Right forelimb (tissue), 1 donor: ENCODE measurements at places on chromosomes 12 and 14.

DNA sequence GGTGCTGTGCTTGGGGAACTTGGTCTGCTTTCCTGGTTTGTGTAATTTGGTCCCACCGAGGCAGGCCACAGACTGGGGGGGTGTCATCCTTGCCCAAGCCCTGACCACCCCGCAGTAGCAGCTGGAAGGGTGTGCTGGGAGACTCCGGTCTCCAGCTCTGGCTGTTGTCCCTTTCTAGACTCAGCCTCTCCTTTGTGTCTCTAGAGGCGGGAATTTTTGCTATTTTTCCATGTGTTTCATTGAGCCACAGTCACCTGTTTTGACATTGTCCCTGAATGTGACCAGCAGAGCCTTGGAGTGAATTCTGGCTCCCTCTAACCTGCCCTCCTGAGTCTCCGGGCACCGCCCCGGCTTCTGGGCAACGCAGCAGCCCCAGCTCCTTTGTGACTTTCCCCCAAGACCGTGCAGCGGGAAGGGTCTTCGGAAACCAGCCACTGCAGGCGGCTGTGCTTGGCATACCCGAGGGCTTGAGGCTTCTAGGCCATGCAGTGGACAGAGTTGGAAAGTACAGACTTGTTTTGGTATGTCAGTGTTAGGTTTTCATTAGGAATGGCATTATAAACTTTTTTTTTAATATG lies 98.6 kb downstream of the TNFAIP2 start:
- no peak for DNase-seq

DNA sequence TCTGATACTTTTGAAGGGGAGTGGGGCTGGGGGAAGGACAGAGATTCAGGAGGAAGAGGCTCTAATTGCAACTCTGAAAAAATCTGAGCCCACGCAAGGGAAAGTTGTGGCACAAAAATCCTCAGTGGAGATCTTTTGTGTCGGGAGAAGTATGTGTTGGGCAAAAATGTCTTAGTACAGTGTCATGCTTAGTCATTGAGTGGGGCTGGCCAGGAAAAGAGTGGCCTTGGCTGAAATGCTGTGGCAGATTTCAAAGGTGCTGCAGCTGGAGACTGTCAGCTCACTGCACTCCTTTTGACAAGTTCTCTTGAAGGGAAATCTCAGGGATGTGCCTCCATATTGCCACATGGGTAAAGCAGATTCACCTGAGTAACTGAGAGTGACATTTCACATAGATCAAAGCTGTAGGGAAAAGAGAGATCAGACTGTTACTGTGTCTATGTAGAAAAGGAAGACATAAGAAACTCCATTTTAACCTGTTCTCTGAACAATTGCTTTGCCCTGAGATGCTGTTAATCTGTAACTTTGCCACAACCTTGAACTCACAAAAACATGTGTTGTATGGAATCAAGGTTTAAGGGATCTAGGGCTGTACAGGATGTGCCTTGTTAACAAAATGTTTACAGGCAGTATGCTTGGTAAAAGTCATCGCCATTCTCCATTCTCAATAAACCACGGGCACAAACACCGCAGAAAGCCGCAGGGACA lies 36.0 kb upstream of the GLIPR1 start:
- no peak for DNase-seq

- no peak for DNase-seq
These were observed 219.3 kb downstream of the TRHDE start for GRCh38 chr12:72491426-72491825.

- DNase-seq, result no peak
These were observed 28.4 kb downstream of the DGLUCY start for GRCh38 chr14:91142214-91142668.

GRCh38 chr14:69922198-69922597 lies 43.0 kb downstream of the SMOC1 start:
- no peak for DNase-seq

DNA sequence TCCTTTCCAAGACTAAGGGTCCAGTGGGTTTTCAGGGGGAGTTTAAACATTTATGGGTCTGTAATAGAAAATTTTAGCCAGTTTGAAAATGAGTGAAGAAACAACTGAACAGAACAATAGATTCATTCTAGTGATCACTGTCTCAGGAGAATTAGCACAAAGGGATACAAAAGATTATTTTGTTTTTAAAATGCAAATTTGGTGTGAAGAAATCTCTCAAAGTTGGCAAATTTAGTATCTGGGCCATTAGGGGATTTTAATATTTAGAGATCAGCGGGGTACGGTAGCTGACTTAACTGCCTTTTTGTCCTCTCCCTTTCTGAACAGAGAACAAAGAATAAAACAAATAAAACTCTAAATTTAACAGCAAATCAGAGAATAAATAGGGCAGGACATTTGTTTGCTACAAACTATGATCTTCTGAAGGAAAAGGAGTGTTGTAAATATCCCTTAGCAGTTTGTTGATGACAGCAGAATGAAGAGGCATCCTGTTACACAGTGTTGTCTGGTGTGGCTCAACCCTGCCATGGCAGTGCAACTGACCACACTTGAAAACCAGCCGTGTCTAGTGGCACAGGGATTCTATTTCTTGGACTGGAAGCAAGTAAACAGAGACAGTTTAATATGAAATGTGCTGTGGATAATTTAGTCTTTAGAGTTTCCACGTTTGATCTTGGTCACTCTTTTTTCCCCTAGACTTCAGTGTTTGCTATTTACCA lies 46.3 kb upstream of the LRTM2 start:
- no peak for DNase-seq

GRCh38 chr12:2291182-2291832 lies 238.5 kb downstream of the CACNA1C start:
- peak; percentile 43 for DNase-seq

DNA sequence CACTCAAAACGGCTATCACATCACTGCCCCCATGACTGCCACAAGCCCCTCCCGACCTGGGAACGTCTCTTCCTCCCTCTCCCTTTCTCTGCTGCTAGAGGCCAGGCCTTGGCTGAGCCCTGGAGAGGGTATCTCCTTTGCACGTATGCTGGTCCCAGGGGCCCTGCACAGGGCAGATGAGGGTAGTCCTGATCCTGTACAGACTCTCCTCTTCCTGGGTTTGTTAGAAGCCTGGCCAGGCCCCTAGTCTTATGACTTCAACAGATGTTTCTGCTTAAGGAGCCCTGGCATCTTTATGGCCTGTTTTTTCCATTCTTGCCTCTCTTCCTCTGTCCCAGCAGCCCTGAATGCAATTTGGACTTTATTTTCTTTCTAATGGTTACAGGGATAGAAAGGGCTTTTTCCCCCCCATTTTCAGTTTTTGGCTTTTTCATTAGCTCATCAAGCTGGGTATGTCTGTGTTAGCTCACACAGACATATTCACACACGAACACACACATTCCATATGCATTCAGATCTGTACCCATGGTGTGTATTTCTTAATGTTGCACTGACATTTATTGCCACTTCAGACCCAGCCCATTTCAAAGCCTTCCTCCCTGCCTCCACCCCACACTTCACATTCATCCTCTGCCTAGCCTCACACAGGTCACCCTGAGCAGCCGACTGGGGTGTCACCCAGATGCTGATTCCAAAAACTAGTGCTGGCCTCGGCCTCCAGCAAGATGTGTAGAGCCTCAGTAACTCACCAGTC lies 203.2 kb downstream of the ZFP36L1 start:
- peak; percentile 79 for DNase-seq

DNA sequence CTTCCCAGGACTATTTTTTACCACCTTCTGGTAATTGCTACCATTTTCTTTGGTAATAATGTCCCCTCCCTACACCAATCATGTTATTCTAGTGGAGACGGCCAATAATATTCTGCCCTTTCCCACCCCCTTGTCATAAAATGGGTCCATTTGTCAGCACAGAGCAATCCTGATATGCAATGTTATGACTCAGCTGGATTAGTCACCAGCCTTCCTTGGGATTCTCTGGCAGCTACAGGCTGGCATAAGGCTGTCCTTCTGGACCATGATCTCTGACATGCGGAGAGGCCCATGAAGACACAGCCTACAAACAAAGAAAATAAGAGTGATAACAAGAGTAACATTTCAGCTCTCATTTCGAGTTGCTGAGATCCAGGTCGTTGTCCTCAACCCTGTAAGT lies 222.0 kb upstream of the CPNE8 start:
- no peak for DNase-seq

DNA sequence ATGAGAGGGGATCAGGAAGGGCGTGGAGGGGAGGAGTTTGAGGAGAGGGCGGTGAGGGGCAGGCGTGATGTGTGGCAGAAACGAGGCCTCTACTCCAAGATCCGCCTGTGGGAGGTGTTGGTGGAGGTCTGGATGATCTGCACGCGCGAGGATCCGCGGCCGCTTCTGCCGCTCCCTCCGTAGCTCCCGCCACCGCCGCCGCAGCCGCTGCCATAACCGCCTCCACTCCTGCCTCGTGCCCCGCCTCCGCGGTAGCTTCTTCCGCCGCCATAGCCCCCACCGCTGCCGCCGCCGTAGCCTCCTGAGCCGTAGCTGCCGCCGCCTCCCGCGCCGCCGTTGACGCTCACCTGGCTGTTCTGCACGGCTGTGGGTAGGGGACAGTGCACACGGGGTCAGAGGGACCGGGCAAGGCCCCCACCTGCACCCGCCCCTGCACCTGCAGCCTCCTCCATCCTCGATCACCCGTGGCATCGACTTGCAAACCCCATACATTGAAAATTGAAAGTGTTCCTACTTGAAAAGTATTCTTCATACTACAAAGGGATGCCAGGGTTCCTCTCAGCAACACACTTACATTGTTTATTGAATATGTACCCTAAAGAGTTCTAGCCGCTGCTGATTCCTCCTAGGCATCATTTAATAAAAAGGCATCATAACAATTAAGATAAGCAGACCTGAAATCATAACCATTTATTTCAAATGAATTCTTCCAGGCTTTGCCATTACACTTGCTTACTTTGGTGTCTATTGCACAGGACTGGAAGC lies 11.1 kb upstream of the KRT1 start:
- DNase-seq, result no peak

DNA sequence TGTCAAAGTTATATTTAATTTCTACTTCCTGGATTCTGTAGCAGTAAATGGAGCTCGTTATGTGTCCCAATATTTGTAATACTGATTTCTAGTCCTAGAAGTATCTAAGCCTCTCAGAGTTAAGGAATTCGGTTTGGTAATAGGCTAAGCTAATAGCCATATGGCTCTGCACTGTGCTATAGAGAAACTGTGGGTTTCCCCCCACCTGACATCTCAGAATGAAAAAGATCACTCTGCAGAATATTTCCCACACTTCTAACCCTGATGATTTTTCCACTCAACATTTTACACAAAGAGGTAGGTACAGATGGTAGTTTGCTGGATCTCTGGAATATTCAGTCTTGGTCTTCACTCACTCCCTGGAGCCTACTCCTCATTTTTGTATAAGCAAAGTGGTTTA lies 71.2 kb downstream of the BORCS5 start:
- no peak for DNase-seq

- no peak for DNase-seq
These were observed 72.6 kb upstream of the NCOR2 start for GRCh38 chr12:124640056-124640455.
